ENCODE measurements at places on chromosomes 7 and 10.

DNA sequence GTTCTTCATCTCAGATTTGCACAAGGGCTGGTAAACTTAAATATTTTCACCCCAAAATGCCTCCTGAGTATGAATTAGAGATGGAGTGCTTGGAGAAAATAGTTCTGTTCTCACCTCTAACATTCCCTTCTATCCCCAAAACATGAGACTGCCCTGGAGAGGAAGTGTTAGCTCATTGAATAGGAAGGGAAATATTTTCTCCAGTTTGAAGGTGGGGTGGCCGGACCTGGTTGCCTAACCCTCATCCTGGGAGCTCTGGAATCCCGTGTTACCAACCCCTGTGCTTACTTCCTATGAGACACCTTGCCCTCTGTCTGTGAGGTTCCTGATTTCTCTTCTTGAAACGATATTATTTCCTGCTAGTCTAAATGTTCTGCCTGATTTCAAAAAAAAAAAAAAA is 779 bp downstream of the IFIT2 start:
- DNase-seq, result peak; percentile 12

DNA sequence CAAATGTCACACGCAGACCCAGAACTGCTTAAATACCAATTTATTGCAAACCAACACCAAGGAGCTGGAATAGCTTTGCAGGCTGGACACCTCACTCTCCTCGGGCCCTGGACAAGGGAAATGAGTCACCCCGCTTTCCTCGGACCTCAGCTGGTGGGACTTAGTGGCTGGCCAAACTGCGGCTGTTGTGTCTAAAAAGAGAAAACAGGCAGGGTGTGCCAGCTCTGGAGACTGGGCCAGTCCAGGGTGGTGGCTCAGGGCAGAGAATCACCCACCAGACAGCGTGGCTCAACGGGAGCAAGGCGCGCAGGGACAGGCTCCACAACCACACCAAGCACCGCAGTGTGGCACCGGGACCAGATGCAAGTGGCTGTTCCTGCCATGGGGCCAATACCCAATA is 58.2 kb upstream of the CAMK2B start:
- DNase-seq, result no peak

DNA sequence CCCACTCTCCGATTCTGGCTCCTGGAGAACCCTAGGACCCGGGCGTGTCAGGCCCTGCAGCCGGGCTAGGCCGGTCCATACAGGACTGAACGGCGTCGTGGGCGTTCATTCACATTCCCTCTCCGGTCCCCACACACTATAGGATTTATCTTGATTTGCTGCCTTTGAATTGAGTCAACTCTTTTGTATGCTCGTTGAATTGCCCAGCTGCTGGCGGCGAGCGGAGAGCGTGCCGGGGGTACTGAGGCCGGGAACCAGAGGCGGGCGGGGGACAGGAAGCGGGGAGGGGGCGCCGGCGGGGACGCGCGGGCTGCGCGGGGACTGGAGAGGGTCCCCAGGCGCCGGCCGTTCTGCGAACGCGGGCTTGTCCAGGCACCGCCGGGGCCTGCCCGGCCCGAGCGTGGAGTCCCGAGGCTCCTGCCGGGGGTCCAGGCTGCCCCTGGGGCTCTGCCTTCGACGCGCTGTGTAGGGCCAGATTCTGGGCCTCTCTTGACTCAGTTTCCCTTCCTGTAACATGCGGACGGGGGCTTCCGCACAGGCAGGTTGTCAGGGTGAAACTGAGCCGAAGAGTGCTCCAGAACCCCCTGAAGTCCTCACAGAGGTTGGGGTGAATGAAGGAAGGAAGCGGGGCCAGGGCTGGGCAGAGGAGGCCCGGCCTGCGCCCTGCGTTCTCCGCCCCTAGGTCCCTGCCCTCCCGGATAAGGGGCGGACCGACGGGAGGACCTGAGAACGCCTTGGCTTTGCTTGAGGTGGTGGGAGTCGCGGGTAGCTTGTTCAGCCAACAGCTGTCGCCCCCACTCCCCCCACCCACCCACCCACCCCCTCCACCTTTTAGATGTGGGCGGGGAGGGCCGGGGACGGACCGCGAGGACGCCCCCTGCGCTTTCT is 769 bp upstream of the ELFN1 start:
- no peak for DNase-seq

DNA sequence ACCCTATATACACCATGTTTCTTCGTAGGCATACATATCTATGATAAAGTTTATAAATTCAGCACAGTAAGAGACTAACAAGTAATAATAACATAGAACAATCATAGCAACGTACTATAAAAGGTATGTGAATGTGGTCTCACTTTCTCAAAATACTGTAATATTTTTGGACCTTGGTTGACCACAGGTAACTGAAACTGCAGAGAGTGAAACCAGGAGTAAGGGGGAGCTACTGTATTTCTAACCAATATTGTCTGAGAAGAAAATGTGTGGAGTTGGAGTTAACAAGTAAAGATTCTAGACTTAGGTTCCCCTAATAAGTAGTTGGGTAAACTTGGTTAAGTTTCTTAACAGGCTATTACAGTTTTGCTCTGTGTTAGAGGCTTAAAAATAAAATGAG is 72.1 kb downstream of the GNAI1 start:
- no peak for DNase-seq

DNA sequence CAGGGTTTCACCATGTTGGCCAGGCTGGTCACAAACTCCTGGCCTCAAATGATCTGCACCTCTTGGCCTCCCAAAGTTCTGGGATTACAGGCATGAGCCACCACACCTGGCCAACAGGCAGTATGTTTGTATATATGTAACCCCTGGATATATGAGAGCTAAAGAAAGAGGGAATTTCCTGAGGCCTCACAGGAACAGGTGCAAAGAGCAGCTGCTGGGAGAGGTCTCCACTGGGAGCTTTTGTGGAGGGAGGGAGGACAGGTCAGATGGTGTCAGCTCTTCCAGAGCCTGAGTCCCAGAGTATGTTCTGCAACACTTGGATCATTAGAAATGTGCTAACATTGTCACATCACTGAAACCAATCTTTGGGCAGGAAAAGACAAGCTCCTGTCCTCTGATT is 110.1 kb upstream of the KIF5B start:
- no peak for DNase-seq

DNA sequence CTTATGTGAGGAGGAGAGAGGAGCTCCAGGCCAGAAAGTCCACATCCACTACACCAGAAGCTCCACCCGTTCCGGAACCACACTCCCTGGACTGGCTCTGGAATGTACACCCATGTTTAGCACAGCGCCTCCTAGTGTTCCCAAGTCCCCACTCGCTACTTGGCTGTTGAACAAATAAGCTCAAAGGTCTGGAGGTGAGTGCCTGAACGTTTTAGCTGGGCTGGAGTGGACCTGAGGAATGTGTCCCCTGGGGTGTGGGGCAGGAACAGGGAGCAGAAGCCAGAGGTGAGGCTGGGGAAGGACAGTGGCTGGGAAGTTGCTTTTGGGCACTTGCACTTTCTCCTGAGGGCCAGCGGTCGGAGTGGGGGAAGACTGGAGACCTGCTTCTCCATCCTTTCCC is 164.1 kb upstream of the CDCA7L start:
- DNase-seq, result no peak

GRCh38 chr7:23295401-23295697 is 3.8 kb upstream of the MALSU1 start:
- DNase-seq, result no peak

DNA sequence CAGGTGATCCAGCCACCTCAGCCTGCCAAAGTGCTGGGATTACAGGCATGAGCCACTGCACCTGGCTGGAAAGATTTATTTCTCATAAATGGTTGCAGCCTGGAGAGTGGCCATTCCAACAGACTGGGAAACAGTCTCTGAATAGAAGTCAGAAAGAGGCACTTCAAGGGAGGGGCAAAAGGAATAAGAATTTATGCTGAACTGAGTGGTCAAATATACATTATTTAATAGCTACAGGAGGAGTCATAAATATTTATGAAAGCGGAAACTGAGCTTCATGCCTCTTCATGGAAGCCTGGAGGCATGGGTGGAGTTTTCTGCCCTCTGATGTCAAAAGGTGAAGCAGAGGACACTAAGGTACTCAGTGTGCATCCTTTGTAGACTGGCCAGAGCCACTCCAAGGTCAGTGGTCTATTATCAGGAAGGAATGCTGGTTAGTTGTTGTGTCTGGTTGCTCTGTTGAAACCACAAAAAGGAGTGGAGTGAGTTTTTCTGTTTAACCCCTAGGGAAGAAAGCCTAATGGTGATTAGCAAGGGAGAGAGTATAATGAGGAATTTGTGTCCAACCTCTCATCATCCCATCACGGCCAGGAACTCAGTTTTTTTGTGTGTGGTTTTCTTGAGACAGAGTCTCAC is 9.3 kb upstream of the NRBF2 start:
- DNase-seq, result no peak

DNA sequence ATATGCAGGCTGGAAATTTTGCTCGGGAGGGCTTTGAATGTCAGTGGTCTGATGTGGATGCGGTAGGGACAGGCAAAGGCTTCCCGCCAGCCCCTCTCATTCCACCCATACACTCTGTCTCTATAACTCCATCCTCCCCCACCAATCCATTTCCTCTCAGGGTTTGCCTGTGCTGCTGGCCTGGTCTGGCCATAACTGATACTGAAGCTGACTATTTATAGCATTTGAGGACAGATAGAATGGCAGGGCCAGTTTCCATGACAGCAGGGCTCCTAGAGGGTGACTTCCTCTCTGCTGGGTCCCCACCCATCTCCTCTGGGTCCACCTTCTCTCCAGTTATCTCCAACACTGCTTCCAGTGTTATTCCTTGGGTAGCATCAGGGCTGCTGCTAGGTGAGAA is 6.6 kb upstream of the PDLIM1 start:
- DNase-seq, result peak; percentile 63

- DNase-seq, result no peak
Measured at GRCh38 chr7:105496521-105496920, 25.6 kb downstream of the PUS7 start.

GRCh38 chr7:15886626-15887025 is 200.1 kb upstream of the MEOX2 start:
- no peak for DNase-seq

- no peak for DNase-seq
Measured at GRCh38 chr7:158404031-158404761, 183.4 kb downstream of the PTPRN2 start.

GRCh38 chr10:12934777-12935176 is 66.7 kb downstream of the CCDC3 start:
- DNase-seq, result no peak

DNA sequence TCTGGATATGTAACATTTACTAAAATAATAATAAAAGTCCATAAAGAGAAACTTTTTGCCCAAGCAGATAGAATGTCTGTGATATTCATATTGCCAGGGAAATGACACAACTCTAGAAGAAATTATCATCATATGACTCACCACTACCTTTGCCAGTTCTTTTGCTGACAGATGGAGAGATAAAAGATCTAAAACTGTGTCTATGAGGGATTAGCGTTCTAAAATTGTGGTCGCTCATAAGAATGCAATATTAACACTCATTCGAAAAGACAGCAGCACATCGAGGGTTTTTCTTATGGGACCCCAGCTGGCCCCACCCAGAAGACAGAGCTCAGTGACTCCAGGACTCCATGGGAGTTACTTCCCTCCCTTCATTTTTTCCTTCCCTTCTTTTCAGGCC is 16.6 kb upstream of the LANCL2 start:
- no peak for DNase-seq

GRCh38 chr7:15085366-15085765 is 182.8 kb upstream of the DGKB start:
- no peak for DNase-seq

GRCh38 chr7:132486274-132486610 is 90.0 kb downstream of the PLXNA4 start:
- DNase-seq, result no peak

- DNase-seq, result no peak
Measured at GRCh38 chr7:111132833-111133232, 41.9 kb downstream of the LRRN3 start.

DNA sequence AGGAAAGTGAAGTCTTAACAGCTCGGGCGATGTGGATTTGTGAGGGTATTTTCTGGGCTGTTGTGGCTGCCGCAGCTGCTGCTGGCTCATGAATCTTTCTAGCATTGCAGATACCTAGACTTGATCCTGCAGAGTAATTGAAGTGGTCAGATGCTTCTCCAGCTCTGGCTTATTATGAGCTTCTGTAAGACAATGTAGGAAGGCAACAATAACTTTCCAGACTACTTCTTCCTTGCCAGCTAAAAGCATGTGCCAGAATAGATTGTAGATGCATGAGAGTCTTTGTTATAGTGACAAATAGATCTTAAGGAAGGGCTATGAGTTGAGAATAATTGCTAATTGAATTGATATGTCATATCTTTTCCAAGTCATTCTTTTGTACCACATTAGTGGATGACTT is 461.4 kb upstream of the POT1 start:
- DNase-seq, result no peak

DNA sequence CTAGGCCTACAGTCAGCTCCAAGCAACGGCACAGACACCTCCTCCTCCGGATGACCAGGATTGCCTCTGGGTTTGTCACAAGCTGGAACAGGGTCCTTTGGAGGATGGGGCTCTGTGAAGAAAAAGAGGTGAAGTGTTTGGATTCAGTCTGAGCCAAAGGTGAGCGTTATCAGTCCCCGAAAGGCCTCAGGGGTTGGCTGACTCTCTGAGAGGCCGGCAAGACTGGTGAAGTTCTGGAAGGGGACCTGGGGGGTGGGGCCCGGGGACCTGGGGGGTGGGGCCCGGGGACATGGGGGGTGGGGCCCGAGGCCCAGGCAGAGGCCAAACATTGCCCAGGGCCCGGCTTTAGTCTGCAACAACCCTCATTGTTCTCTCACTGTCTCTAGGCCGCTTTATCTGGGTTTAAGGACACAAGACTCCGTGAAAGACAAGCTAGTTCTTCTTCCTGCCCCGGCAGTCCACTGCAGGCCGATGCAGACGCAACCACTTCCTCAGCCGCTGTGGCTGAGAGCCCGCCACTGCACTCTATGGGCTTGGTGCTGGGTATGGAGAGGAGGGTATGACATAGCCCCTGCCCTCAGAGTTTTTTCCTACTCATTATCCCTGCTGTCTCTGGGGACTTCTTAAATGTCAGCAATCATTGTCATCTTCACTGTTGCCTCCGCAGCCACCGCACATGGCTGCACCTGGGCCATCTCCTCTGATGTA is 27.4 kb upstream of the PSAP start:
- DNase-seq, result peak; percentile 75

- DNase-seq, result no peak
Measured at GRCh38 chr7:47846138-47846836, 102.0 kb downstream of the PKD1L1 start.

DNA sequence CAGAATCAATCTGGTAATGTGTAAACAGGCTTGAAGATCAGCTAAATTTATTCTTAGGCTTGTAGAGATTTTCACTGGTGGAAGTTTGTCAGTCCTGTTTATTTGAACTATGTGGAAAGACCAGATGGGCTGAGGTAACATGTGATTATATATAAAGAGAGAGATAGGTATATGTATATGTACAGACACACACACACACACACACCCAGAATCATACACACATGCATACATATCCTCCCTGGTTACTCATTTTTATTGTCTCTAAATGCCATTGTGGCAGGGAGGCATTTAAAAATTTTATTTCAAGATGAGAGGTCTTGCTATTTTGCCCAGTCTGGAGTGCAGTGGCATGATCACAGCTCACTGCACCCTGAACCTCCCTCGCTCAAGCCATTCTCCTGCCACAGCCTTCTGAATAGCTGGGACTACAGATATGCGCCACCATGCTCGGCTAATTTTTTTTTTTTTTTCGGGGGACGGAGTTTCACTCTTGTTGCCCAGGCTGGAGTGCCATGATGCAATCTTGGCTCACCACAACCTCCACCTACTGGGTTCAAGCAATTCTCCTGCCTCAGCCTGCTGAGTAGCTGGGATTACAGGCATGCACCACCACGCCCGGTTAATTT is 78.1 kb upstream of the CYTH3 start:
- DNase-seq, result peak; percentile 1
